ENCODE measurements at places on chromosomes 4 and X.

DNA sequence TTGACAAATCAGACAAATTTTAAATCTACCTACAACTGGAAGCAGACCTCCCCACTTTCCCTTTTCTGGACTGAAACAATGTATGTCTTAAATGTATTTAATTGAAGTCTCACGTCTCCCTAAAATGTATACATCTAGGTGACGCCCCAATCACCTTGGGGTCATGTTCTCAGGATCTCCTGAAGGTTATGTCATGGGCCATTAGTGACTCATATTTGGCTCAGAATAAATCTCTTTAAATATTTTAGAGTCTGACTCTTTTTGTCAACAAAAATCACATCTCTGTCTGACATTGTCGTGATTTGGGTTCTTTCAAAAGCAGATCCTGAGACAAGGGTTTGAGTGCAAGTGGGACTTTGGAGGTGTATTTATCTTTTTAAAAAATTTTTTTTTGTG is 26.2 kb upstream of the BOD1L1 start:
- DNase-seq, result no peak

GRCh38 chrX:9316096-9316495 is 148.8 kb upstream of the TBL1X start:
- no peak for DNase-seq

GRCh38 chrX:26762253-26762652 is 546.3 kb downstream of the MAGEB5 start:
- no peak for DNase-seq

DNA sequence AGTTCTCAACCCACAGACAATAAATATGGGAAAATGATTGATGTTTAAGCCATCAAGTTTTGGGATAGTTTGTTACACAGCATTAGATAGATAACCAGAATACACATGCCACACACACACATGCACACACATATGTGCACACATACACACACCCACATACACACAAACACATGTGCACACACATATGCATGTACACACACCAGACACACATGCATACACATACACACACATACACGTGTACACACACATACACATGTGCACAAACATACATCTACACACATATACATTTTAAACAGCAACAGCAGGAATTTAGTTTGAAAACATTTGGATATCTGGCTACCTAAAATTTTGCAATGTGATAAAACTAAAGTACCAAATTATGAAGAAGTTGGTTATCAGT is 42.7 kb upstream of the TMEM150C start:
- DNase-seq, result no peak

GRCh38 chrX:154417157-154417556 is 5.8 kb downstream of the TAFAZZIN start:
- DNase-seq, result no peak

GRCh38 chr4:184255871-184256642 is 38.4 kb upstream of the ENPP6 start:
- DNase-seq, result no peak

- DNase-seq, result no peak
Observed at GRCh38 chr4:8330821-8331574, 61.4 kb downstream of the HTRA3 start.

DNA sequence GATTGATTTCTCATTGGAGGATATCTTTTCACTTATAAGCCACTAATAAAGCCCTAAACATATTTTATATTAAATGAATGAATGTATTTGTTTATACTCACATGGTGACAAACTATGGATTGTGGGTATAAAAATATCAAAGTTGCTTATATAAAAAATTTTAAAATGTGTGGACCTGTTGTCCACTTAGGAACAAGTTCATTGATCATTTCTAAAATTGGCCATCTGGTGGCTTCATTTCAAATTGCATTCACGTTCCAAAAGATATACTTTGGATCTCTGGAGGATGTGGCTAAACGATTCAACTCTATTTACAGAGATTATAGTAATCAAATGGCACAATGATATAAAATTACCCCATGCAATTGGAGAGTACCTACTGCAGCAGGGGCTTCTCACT is 32.5 kb downstream of the FSTL5 start:
- DNase-seq, result no peak

Data from large intestine (tissue), 12 donors.